A549 (cell line): ENCODE measurements at places on chromosomes 16 and 17. TPM values are rescaled to one million over a fixed set of nuclear protein-coding genes. Genes with fewer than 3 reads are reported as not detected.

GRCh38 chr17:16980813-16981731, 9.2 kb upstream of the TNFRSF13B start:
- DNase-seq: no peak

TERB1 gene
- 0.12 to 0.18 TPM (median 0.17 TPM) in 3 replicates for polyA plus RNA-seq

DNA sequence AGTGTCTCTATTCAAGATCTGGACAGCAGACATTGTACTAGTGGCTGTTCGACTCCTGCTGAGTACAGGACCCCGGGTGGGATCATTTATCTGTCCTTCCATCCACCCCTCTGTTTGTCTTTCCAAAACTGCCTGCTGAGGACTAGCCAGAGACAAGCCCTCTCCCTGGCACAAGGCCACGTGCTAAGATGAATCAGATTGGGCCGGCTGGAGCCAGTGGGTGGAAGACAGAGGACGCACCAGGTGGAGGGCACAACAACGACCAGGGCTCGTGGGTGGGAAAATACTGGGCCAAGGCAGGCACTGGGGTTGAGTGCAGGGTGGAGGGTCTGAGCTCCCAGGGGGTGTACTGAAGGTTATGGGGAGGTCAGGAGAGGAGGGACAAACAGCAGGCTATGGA, 1.4 kb upstream of the CA7 start:
- no peak for DNase-seq

DNA sequence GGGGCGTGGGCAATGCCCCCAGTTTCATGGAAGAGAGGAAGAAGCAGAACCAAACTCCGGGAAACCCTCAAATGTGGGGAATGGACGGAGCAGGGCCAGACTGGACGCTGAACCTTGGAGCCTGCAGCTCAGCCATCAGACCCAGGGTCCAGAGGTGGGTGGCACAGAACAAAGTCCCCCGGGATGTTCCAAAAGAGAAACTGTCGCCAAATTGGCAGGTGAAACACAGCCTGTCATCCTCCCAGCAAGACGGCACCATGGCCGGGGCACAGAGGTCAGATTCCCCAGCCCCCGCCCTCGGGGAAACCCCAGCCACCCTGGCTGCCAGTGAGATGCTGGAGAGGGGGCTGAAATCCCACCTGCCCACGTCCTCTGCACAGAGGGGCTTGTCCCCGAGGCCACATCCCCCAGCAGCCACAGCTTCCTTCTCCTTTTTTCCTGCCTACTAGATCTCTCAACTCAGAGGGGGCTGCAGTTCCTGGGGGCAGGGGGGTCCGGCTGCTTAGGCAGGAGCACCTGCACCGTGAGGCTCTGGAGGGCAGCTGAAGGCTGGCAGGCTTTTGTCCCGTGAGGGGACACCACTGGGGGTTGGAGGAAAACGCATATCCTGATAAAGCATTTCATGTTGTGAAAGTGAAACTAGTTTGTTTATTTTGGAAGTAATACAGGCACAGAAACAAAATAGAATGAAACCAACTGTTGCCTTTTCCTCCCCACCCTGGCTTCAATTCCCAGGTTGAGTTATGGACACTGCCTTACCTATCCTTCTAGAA, 1.2 kb upstream of the SECTM1 start:
- no peak for DNase-seq

VTN gene
- 24.5 to 31.1 TPM (median 25.5 TPM) in 3 replicates for polyA plus RNA-seq

NEK8 gene
- polyA plus RNA-seq: 4.2 to 5.8 TPM (median 5.3 TPM) in 3 replicates

DNA sequence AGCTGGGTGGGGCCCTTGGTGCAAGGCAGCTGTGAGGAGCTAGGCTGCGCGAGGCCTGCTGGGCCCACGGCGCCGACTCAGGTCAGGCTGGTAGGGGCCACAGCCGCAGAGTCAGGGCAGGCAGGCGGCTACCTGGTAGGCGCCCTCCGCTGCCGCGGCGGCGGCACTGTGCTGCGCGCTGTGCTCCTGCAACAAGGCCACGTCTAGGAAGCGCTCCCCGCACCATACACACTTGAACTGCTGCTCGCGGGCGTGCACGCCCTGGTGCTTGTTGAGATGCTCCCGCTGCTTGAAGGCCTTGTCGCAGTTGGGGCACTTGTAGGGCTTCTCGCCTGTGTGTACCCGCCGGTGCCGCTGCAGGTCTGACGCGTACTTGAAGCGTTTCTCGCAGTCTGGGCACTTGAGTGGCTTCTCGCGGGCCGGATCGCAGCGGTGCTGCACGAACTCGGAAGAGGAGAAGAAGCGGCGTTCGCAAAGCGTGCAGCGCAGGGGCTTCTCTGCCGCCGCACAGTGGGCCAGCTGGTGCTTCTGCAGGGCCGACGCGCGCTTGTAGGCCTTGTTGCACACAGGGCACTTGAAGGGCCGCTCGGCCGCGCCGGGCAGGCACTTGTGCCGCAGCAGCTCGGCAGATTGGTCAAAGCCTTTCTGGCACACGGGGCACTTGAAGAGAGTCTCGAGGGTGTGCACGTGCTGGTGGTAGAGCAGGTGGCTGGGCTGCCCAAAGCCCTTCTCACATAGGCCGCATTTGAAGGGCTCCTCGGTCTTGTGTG, 3.9 kb downstream of the ZNF319 start:
- DNase-seq: no peak

DNA sequence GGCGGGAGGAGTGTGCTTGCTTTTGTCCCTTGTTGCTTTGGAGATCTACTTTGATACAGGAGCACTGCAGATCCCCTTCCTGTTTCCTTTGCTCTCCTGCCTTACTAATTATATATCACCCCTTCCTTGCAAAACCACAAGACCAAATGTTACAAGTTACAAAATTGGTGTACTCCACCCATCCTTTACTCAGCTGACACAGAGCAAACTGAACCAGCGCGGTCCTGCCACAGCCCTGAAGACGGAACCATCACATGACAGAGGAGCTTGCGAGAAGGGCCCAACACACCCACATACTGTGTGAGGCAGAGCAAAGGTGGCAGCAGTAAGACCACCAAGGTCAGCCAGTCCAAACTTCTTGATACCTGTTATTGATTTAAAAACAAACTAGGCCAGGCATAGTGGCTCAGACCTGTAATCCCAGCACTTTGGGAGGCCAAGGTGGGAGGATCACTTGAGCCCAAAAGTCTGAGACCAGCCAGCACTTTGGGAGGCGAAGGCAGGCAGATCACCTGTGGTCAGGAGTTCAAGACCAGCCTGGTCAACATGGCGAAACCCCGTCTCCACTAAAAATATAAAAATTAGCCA, 33.2 kb downstream of the CYTH1 start:
- DNase-seq: no peak

DNA sequence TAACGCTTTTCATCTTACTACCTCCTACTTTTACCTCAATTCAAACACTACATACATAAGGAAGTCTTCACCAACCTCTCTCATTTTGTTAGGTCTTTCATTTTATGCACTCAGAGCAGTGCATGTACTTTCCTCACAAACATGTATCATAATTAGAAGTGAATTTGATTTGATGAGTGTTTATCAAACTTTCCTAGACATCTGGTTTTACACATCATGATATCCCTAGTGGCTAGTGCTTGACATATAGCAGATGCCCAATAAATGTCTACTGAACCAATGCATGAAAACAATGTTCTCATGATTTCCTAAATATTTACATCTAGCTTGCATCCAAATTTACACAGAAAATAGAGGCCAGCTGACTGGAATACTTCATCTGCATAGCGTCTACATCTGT, 323.4 kb upstream of the KIF2B start:
- DNase-seq: no peak

DNA sequence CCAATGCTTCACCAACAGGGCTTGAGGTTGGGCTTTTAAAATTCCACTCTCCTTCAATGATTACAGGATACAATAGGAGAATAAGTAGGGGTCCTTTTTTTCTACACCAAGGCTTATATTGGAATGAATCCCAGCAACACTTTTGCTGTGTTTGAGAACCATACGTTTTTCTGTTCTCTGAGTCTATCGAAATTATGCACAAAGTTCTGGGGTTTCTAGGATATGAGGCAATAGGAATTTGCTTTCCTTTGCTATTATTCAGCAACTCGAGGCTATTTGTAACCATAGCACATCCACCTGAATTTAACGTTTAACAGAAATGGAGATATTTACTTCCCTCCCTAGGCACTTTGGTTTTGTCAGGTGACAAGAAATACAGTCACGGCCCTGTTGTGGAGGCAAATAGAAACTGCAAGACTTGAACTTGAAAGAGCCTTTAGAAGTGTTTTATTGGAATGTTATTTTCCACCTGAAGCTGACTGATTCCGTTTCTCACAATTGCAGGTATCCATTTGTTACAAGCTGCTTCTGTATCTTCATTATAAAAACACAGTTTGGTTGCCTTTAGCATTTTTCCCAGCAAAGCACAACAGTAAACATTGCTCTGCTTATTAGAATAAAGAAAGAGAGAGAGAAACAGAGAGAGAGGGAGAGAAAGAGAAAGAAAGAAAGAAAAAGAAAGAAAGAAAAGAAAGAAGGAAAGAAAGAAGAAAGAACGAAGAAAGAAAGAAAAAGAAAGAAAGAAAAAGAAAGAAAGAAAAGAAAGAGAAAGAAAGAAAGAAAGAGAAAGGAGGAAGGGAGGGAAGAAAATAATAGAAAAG, 109.6 kb downstream of the HS3ST3A1 start:
- no peak for DNase-seq

DNA sequence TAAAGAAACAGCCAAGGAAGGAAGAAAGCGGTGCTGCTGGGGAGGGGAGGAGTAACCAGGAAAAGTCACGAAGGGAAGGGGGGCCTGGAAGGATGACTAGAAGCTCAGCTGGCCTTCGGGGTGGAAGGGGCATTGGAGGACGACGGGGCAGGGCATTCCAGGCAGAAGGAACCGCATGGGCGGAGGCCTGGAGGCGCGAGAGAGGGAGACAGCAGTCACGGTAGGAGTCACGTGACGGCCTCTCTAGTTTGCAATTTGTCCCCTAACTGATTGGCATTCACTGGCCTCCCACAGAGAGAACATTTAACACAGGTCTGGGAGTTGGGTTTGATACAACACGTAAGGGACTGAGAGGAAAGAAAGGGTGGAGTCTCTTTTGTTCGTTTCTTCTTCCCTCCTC, 63.9 kb downstream of the RTN4RL1 start:
- no peak for DNase-seq

GRCh38 chr16:7209598-7209997, 123.0 kb upstream of the RBFOX1 start:
- no peak for DNase-seq

DNA sequence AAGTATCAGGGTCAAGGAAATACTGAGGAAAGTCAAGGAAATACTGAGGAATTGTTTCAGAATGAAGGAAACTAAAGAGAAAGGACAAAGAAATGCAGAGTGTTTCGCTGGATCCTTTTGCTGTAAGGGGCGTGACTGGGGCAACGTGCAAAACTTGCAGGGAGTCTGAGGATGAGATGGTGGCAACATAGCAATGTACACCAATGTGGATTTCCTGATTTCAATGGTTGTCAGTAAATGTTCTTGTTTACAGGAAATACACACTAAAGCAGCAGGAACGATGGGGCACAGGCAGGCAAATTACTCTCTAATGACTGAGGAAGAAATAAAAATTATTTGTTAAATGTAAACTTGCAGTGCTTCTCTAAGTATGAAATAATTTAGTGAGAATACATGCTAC, 34.4 kb downstream of the ZZEF1 start:
- DNase-seq: no peak

GRCh38 chr17:50452630-50453300, 15.9 kb downstream of the CHAD start:
- DNase-seq: no peak

DNA sequence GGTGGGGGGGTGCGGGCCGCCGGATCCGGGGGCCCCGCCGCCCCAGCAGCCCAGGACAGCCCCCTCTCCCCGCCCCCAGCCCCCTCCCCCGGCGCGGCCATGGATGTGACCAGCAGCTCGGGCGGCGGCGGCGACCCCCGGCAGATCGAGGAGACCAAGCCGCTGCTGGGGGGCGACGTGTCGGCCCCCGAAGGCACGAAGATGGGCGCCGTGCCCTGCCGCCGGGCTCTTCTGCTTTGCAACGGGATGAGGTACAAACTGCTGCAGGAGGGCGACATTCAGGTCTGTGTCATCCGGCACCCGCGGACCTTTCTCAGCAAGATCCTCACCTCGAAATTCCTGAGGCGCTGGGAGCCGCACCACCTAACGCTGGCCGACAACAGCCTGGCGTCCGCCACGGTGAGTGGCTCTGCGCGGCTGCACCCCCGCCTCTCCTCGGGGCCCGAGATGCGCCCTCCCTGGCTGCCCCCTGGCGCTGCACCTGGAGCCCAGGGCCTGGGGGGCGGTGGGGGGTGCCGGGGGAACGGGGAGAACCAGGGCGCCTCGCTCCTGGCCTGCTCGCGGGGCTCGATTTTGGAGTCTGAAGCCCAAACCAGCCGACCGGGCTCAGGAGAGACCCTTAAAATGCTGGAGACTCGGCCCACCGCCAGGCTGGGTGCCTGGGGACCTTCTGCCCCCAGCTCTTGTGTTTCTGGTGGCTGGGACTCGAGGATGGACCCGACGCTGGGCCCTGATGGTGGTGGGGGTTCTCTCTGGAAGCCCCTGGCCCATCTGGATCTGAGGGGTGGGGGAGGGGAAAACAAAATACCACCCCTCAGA, 744 bp downstream of the CMIP start:
- no peak for DNase-seq

- DNase-seq: no peak
These were observed 34.2 kb downstream of the TBX4 start for GRCh38 chr17:61486135-61487120.

CD79B gene
- not detected in 3 replicates for polyA plus RNA-seq

DNA sequence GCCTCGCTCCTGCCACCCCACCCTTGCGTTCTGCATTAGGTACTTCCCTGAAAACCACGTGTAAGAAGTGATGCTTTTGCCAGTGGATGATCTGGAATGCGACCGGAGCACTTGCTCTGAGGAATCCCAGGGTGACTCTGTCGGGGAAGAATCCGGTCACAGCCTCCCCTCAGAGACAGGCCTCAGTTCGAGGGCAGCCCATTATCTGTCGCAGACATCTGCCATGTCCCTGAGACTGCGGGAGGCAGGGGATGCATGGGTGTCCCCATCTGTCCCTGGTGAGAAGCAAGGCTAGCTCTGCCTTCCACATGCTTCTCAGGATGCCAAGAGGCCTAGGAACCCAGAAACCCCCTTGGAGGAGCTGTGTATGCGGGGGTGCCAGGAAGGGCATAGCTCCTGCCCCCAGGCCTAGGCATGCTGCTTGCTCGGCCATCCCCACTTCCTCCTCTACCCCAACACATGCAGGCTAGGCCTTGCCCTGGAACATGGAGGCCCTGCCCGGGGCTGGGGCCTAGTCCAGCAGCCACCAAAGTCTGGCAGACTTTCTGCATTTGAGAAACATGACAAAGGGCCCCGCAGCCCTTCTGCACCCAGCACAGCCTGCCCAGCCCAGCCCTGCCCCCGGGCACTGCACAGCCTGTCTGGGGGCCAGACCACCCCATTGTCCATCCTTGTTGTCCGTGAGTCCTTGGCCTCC, 20.5 kb downstream of the MNT start:
- DNase-seq: no peak

DNA sequence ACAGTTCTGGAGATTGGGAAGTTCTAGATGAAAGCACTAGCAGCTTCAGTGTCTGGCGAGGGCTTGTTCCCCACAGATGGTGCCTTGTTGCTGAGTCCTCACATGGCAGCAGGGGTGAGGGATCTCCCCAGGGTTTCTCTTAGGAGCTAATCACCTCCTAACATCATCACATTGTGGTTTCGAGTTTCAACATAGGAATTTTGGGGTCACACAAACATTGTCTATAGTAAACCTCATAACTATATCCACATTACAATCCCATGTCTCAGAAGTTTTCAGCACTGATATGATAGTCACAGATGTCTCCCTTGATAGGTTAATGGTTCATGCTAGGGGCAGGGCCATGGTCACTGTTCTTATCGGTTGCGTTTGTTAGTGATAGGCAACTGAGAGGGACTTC, 13.8 kb downstream of the CLUAP1 start:
- DNase-seq: no peak
